ENCODE measurements at places on chromosomes 7 and 10.

- DNase-seq, result no peak
Measured at GRCh38 chr10:73888514-73888913, 14.2 kb upstream of the CAMK2G start.

- no peak for DNase-seq
Measured at GRCh38 chr10:46018453-46019176, 11.8 kb downstream of the NCOA4 start.

DNA sequence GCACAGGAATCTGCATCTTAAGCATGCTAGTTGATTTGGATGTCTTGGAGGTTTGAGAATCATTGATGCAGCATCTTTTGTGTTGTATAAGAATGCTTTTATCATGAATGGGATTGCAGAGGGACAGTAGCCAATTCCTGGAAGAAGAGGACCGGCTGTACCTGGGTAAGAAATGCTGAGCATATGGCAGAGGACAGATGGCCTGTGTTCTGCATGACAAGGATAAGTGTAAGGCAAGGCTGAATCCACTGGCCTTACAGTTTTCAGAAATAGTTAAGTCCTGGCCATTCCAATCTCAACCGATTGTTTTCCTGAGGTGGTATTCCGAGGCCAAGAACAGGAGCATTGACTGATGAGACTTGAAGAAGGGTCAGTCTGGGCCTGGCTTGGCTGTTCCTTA is 24.4 kb upstream of the KBTBD2 start:
- DNase-seq, result no peak

- DNase-seq, result no peak
Measured at GRCh38 chr7:105940109-105940508, 23.0 kb upstream of the CDHR3 start.

Data from colonic mucosa (tissue), 4 donors.